Fibroblast of the aortic adventitia (primary cell): ENCODE measurements at places on chromosomes 1 and 21. TPM values are rescaled to one million over a fixed set of nuclear protein-coding genes. Genes with fewer than 3 reads are reported as not detected.

The CTTNBP2NL gene
- total RNA-seq, result 24.4 and 27.0 TPM in 2 replicates

The AMY1C gene
- total RNA-seq, result not detected in 2 replicates

GRCh38 chr1:175881246-175881976 is 138.0 kb upstream of the TNR start:
- DNase-seq, result no peak

The CPT2 gene
- total RNA-seq, result 7.5 and 14.7 TPM in 2 replicates

GRCh38 chr21:38300141-38300578 is 43.4 kb downstream of the KCNJ15 start:
- DNase-seq, result no peak

The TBX19 gene
- total RNA-seq, result 0.99 TPM in 1 of 2 replicates, not detected in the other

GRCh38 chr1:229225331-229225782 is 45.6 kb upstream of the RAB4A start:
- no peak for DNase-seq

The DPYD gene
- total RNA-seq, result 81.9 and 183 TPM in 2 replicates

DNA sequence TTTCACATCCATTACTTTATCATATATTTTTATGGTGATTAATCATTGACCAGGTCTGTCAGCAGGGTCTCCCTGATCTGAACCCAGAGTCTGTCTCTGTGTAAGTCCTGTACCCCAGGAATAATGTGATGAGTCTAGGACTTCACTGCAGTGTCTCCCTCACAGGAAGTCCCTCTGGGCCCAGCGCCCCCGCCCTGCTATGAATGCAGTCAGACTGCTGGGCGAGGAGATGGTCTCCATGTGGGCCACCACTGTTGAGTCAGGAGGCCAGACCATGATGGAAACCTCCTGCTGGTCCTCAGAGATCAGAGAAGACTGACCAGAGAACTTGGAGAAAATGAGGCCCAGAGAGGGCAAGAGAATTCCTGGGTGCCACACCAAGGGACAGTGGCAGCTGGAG is 9.5 kb downstream of the TMEM222 start:
- no peak for DNase-seq
